ENCODE measurements at places on chromosomes 2 and 18.

DNA sequence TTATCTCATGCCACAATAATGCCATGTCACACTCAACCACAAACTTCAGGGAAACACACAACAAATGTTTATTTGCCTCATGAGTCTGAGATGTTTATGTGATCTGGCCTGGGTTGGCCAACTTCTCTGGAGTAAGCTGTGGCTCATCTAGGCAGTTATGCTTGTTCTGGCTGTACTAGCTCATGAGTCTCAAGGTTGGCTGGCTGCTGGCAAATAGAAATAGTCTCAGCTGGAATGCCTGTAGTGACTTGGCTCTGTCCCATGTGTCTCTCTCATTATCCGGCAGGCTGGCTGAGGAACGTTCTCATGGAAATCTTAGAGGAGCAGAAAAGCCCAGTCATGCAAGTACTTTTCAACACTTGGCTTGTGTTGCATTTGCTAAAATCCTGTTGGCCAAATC, 234.9 kb upstream of the CDH2 start:
- DNase-seq: no peak

DNA sequence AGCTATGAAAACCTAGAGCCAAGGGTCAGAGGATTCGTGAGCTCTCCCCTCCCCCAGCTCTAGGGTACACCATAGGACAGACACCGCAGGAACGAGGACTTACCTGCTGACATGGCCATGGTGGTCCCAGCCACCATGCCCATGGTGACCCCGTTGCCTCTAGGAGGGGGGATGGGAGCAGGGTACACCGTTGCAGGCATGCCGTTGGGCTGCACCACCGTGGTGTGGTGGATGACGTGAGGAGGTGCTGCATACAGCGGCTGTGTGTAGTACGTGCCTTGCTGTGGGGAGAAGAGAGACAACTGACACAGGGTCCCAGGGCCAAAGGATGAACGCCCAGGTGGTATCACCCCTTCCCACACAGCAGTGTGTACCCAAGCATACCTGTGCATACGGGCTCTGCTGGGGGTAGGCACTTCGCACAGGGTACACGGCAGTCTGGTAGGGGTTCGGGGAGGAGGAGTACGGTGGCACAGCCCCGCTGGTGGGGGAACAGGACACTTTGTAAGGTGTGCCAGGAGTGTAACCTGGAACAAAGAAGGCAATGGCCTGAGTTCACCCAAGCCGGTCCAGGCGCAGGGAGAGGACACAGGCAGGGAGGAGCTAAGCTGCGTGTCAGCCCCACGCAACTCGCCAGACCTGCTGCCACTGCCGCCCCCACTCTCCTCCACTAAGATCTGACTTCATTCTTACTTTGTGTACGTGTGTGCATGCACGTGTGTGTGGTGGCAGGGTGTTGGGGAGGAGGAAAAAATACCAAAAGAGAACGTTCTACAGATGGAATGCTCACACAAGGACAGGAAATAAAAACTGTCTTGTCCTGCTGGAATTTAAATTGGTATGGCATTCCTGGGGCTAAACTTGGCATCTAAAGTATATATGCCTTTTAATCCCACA, 37.8 kb downstream of the FAM168B start:
- no peak for DNase-seq

DNA sequence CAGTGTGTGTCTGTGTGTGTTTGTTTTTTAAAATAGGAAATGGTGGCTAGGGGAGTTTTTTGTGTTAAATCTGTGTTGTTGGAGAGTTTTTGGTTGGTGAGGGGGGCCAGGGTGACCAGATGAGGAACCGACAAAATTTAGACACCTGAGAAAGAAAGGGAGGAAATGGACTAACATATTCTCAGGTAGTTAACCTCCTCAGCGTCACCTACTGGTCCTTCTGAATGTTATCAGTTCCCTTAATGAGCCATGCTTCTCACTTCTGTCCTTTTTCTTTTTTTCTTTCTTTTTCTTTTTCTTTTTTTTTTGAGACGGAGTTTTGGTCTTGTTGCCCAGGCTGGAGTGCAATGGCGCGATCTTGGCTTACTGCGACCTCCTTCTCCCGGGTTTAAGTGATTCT, 107.0 kb downstream of the FMNL2 start:
- no peak for DNase-seq

GRCh38 chr2:67797801-67798540, 264.8 kb downstream of the C1D start:
- DNase-seq: no peak

- DNase-seq: peak; percentile 12
Measured at GRCh38 chr2:241804326-241805229, 4.4 kb upstream of the NEU4 start.

DNA sequence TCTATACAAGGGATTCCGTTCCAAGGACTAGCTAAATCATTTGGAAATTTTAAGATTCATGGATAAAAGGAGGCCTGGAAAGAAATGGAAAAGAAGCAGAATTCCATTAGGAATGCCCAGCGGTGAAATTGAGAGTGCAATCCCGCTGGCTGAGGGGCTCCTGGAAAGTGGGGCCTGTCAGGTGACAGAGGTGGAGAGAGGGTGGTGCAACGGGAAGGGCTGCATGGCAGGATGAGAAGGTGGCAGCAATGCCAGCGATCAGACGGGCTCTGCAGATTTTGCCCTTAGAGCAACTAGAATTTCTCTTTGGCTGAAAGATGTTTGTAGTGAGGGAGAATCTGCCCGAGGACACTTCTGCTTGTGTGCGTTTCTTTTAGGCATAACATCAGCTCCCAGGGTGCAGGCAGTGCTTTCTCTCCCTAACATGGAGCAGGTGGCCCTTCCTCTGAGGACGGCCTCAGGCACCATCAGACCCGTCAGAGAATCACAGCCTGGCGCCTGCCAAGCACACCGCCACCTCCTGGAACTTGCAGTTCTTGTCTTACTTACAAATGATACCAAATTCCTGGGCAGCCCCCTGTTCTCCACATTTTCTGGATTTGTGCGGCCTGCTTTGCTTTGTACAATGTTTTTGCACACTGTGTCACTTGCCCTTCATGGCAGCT, 261.6 kb downstream of the NDUFA10 start:
- DNase-seq: no peak

- DNase-seq: no peak
Measured at GRCh38 chr2:222903234-222904220, 42.7 kb downstream of the ACSL3 start.

GRCh38 chr2:176479961-176480360, 210.7 kb downstream of the MTX2 start:
- DNase-seq: no peak

DNA sequence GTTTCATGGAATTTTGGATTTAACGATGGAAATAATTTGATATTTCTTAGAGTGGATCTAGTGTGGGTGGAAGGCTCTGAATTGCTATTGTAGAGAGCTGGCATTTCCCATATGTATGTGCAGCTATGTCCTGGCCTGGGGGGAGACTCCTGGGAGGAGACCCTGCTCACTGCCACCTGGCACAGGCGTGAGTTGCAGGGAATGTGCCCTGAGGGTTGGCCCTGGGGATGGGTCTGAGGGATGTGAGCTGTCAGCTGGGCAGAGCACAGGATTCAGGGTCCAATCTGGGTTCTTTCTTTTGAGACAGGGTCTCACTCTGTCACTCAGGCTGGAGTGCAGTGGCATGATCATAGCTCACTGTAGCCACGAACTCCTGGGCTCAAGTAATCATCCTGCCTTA, 120.2 kb downstream of the CLIP4 start:
- DNase-seq: no peak

- DNase-seq: peak; percentile 53
Measured at GRCh38 chr18:13568443-13569392, 157.6 kb downstream of the FAM210A start.

DNA sequence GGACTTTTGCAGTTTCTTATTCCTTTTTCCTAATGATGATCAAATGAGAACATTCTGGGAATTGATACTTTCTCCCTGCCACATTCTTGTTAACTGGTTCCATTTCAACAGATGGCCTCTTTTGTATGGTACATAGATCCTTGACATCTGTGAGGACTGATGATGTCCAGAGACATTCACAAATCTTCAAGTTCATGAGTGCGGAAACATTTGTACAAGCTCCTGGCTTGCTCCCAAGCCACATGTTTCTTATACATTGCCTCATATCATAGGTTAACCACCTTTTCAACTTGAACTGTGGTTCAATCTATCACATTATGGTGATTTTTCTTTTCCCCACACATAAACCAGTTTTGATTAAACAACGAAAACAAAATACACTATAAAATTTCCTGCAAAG, 267.3 kb downstream of the CLIP4 start:
- no peak for DNase-seq

DNA sequence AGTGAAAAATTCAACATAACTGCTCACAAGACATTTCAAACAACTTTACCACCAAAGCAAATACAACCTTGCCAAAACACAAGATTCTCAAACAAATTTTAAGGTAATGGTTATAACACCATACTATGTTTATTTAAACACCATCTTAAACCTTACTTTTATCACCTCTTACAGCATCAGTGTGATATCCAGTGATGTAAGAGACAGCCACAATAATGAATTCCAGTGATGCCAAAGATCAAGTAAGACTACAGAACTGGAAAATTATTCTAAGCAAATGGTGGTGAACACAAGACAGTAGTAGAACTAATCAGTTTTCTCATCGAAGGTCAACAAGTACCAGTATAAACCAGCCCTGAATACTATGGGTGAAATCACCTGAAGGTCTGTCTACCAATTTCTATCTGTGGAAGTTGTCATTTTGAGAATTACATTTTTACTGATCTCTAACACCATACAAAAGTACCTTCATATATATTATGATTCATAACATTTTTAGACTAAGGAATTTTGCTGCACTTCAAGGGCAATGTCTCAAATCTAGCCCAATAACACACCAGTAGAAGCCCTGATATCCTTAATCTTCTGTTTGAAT, 146.2 kb downstream of the RBMS1 start:
- no peak for DNase-seq

GRCh38 chr2:181231886-181232621, 225.1 kb upstream of the ITGA4 start:
- DNase-seq: no peak

GRCh38 chr2:10297959-10298531, 4.7 kb upstream of the HPCAL1 start:
- peak; percentile 52 for DNase-seq

DNA sequence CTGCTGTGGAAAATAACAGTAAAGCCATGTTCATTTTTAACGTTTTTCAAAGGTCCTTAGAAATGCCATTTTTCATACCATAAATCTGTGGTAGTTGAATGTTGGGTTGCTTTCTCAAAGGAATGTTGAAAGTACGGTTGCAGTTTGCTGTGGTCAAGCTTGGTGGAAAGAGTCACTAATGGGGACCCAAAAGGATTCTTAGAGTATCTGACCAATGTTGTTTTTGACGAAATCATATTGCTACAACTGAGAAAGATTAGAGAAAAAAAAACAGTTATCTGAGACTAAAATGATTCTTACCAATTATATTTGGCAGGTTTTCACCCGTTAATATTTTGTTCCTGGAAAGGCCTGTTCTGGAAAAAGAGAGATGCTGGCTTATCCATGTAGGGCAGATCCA, 439.5 kb upstream of the ETAA1 start:
- DNase-seq: no peak

DNA sequence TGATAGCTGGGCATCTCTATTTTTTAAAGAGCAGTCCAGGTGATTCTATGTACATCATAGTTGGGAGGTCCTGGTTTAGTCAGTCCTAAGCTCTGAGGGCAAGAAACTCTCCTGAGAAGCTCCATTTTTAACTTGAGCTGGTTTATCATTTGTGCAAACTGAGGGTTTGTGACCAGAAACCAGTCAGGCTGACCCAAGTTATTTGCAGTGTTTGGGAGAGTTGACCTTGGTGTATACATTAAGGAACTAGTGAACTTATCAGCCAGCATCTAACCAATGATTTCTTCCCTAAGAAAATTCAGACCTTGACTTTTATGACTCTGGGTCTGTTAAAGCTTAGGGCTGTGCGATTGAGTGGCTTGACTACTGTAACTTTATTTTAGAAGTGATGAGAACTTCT, 10.6 kb upstream of the MGAT5 start:
- DNase-seq: no peak

DNA sequence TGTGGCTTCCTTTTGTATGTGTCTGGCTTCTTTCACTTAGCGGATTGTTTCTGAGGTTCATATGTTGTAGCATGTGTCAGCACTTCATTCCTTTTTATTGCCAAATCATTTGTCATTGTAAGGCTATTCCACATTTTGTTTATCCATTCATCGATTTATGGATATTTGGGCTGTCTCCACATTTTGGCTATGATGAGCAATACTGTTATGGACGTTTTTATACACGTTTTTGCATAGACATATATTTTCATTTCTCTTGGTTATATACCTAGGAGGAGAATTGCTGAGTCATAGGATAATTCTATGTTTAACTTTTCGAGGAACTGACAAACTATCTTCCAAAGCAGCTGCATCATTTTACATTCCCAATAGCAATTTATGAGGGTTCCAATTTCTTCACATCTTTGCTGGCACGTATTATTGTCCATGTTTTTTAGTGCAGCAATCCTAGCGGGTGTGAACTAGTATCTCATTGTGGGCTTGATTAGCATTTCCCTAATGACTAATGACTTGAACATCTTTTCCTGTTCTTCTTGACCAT, 48.1 kb upstream of the TBC1D8 start:
- no peak for DNase-seq

- DNase-seq: no peak
Measured at GRCh38 chr2:17962876-17963275, 84.4 kb downstream of the KCNS3 start.

DNA sequence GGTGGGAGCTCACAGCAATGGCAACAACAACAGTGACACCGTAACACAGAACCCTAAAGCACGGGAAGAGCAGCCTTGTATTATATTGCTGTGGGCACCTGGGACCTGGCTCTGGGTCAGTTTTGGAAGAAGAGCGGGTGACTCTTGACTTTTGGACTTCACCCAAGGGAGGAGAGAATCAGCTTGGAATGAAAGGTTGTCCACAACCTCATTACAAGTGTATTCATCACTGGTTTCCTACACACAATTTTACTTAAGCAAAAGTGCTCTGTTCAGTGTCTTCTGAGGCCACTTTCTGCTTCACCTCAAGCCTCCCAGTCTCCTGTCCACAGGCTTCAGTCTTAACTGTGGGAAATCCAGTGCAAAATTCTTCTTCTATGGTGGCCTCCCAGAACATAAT, 263.8 kb downstream of the KCNE4 start:
- DNase-seq: no peak

- DNase-seq: no peak
Measured at GRCh38 chr2:28901202-28901601, 6.7 kb downstream of the WDR43 start.

DNA sequence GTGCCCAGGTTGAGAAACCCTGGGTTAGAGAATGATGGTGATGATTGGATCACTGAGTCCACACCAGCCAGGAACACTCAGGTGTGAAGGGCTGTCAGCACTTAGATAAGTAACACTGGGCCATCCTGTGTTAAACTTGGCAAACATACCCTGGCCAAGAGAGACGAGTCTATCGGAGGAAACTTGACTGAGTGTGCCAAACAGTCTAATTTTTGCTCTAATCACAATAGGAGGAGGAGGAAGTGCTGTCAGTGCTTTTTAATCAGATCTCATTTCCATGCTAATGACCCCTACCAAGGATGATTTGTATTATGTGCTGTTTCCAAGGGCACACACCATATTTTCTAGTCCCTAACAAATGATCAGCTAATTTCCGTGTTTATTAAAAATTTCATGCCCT, 63.8 kb upstream of the SEC11C start:
- no peak for DNase-seq

GRCh38 chr2:98895901-98896300, 40.1 kb downstream of the CRACDL start:
- no peak for DNase-seq
